ENCODE measurements at places on chromosomes 2 and 18. TPM values are rescaled to one million over a fixed set of nuclear protein-coding genes. Genes with fewer than 3 reads are reported as not detected.

DNA sequence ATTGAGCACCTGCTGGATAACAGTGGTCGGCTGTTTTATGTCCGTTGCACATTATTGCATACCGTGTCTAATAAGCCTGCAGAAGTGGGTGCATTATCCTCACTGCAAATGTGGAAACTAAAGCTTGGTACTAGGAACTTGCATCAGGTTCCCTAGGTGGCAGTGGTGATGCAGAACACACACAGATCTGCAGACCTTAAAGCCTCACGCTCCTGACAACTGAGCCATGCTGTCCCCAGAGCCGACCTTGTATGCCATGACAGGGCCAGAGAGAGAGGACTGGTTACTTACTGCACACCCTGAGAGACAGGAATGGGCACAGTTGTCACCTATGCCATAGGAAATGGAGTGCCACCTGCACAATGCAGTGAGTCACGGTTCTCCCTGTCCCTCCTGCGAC is 151.8 kb downstream of the SH3RF3 start:
- peak; percentile 40 for DNase-seq

DNA sequence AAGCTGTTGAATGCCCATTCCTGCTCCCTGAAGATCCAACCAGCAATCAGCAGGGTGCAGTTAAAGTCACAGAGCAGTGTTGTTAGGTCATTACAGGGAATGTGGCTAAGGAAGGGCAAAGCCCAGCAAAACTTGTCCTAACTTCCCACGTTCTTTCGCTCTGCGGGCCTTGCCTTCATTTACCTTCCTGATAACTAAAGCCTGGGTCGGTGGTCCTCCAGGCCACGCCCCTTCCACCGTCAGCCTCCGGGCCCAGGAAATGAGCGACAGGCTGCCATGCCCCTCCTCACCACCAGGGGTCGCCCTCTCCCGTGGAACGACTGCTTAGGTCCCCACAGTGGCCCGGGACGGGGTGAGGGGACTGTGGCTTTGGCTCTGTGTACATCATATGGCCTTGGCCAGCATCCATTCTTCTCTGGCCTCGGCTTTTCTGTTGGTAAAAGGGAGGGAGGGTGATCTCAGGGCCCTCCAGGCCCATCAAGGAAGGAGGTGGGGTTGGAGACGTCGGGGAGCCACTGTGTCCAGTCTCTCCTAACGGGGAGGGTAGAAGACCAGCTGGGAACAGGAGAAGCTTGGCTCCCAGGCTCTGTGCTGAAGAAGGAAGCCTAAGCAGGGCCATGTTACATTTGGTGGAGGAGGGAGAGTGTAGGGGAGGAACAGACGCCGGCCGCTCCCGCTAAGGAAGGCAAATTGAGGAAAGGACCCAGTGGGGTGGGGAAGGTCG is 2.2 kb downstream of the SH2D6 start:
- peak; percentile 94 for DNase-seq

- no peak for DNase-seq
Observed at GRCh38 chr18:62556397-62556796, 33.6 kb downstream of the ZCCHC2 start.

GRCh38 chr2:1170241-1170640 is 219.6 kb downstream of the SNTG2 start:
- DNase-seq: no peak

GRCh38 chr2:37085731-37086147 is 1.4 kb downstream of the GPATCH11 start:
- no peak for DNase-seq

- DNase-seq: no peak
Observed at GRCh38 chr2:29518010-29518409, 402.8 kb downstream of the CLIP4 start.

DNA sequence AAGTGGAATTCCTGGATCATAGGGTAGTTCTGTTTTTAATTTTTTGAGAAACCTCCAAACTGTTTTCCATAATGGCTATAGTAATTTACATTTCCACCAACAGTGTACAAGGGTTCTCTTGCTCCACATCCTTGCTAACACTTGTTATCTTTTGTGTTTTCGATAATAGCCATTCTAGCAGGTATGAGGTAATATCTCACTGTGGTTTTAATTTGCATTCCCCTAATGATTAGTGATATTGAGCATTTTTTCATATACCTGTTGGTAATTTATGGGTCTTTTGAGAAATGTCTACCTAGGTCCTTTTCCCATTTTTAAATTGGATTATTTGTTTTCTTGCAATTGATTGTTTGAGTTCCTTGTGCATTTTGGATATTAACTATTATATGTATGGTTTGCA is 39.6 kb downstream of the DIS3L2 start:
- no peak for DNase-seq

DNA sequence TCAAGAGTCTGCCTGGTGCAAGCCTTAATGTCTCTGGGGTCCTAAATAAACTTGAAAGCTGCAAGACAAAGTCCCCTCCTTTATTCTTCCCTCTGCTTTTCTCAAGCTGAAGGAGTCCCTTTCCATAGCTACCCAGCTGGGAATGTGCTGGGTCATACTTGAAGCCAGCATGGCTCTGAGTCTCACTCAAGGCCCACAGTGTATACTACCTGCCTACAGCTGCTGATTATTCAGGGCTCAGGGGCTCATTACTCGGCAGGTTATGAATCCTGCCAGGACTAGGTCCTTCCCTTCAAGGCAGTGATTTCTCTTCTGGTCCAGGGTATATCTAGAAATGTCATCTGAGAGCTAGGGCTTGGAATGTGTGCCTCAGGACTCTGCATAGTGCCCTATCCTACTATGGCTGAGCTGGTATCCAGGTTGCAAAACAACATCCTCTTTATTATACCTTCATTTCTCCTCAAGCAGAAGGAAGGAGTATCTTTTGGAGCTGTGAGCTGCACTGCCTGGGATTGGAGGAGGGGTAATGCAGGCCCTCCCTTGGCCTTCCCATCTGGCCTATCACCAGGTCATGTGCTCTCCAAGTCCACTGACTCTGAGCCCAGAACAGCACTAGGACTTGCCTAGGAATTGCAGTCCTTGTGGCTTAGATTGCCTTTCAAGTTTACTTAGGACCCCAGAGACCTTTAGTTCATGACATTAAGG is 22.3 kb downstream of the IL1RN start:
- DNase-seq: no peak

GRCh38 chr18:24924066-24924716 is 427.8 kb downstream of the ZNF521 start:
- no peak for DNase-seq

- no peak for DNase-seq
Observed at GRCh38 chr2:18123211-18123570, 244.7 kb downstream of the KCNS3 start.

Gene IL18R1
- total RNA-seq: 1.3 TPM

Gene C2orf76
- total RNA-seq: 18.2 TPM

Gene SH2D6
- total RNA-seq: not detected

Gene CSRNP3
- total RNA-seq: 6.1 TPM

Gene IL1F10
- total RNA-seq: not detected

Measured in sigmoid colon (tissue), 7 donors.